Lower lobe of right lung (tissue), 2 donors: ENCODE measurements at places on chromosomes 7 and 10. TPM values are rescaled to one million over a fixed set of nuclear protein-coding genes. Genes with fewer than 3 reads are reported as not detected.

Gene OR2A12
- not detected for total RNA-seq

Gene GFRA1
- 9.8 TPM for total RNA-seq

Gene GPRIN2
- total RNA-seq, result 42.1 TPM

DNA sequence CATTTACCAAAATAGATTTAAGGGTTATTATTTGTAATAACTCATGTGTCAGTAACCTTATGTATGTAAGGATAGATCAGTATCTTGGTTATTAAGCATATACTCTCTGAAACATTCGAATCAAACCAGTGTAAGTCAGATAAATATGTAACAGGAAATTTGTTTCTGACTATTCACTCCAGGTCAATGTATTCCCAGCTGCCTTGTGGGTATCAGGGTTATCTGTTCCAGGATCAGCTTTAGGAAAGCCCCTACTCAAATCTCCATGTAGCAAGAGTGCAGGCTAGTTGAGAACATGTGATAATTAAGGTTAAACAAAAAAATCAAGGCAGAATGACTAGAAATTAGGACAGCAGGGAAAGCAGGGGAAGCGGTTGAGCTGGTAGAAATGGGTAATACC lies 201.7 kb downstream of the AUTS2 start:
- no peak for DNase-seq

DNA sequence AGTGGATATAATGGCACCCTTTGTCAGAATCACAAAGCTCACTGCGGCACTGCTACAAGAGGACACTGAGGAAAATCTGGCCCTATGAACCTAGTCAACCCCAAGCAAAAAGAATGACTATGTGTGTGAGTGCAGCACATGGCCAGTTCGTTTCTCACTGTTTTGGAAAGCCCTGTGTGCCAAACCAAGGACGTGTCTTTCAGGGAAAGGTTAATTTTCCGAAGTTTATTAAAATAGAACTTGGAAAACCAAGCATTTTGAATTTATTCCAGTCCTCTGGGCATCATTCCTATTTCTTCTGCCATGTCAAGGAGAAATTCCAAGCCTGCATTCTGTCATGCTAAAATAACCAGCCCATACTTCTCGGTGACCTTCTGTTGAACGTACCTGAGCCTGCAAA lies 471.8 kb downstream of the PLXDC2 start:
- DNase-seq, result no peak

DNA sequence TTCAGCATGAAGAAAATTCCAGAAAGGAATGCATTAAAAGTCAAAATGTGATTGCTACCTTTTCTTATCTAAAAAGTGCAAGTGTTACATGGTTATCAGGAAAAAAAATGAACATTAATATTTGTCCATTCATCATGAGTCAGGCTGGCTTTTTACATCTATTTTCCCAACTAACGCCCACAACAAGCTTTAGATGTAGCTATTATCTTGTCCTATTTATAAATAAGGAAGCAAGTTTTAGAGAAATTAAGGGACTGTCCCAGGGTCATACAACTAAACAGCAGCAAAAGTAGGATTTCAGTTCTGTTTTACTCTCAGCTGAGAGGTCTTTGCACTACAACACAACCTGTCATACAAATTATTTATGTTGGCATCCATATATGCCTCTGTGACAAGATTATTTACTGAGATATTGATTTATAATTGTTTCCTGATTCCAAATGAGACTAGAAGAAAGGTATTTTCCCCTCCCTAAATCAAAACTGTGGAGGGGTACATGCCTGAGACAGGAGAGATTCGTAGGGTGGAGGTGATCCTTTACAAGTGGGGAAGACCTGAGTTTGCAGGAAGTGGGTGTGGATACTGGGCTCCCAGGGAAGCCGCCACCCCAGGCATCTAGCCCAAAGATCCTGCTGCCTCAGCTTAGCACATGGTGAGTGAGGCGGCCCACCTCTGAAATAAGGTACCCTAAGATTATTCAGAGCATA lies 57.2 kb upstream of the ARID5B start:
- no peak for DNase-seq
